ENCODE measurements at places on chromosomes 11 and 22. TPM values are rescaled to one million over a fixed set of nuclear protein-coding genes. Genes with fewer than 3 reads are reported as not detected.

- no peaks in the 10 kb centered on the region for H3K4me1 ChIP-seq
- peaks cover 34% of the 10 kb centered on the region for H3K36me3 ChIP-seq
- no peaks in the 10 kb centered on the region for H3K27me3 ChIP-seq
- no peak overlapping the region for H3K4me3 ChIP-seq
- DNase-seq: no peak
- no peak overlapping the region for H3K27ac ChIP-seq
These were observed 10.1 kb downstream of the COA4 start for GRCh38 chr11:73866586-73866996.

- H3K27me3 ChIP-seq: no peaks in the 10 kb centered on the region
- no peak overlapping the region for H3K27ac ChIP-seq
- H3K4me3 ChIP-seq: no peak overlapping the region
- H3K4me1 ChIP-seq: peaks cover 9% of the 10 kb centered on the region
- H3K36me3 ChIP-seq: no peaks in the 10 kb centered on the region
- no peak for DNase-seq
These were observed 30.7 kb upstream of the USP47 start for GRCh38 chr11:11810764-11811726.

FGF19 gene
- not detected for total RNA-seq

GRCh38 chr11:47111318-47111804, 65.3 kb downstream of the ARFGAP2 start:
- no peak overlapping the region for H3K4me3 ChIP-seq
- no peaks in the 10 kb centered on the region for H3K27me3 ChIP-seq
- no peak overlapping the region for H3K27ac ChIP-seq
- no peaks in the 10 kb centered on the region for H3K4me1 ChIP-seq
- H3K36me3 ChIP-seq: no peaks in the 10 kb centered on the region

DNA sequence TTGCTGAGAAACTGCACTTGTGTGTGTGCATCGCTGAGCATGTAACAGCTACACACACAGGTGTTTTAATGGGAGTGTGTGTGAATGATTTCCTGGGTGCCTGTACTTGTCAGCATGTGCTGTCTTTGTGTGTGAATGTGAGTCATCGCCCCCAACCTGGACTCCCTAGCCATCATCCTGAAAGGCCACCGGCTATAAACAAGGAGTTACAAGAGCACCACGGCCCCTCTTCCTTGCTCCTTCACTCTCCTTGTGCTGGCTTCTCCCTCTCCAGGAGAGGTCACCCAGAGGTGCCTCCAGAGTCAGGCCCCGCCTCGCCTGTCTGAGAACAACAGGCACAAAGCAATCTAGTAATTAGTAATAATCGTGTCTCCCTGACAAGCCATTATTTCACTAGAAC, 419.2 kb downstream of the BUD13 start:
- H3K36me3 ChIP-seq: no peaks in the 10 kb centered on the region
- H3K27me3 ChIP-seq: no peaks in the 10 kb centered on the region
- H3K4me3 ChIP-seq: no peak overlapping the region
- no peak overlapping the region for H3K27ac ChIP-seq
- H3K4me1 ChIP-seq: no peaks in the 10 kb centered on the region

GRCh38 chr11:67059671-67060070, 3.0 kb downstream of the RHOD start:
- DNase-seq: no peak
- H3K27ac ChIP-seq: no peak overlapping the region
- peaks cover 21% of the 10 kb centered on the region for H3K4me1 ChIP-seq
- no peaks in the 10 kb centered on the region for H3K27me3 ChIP-seq

DNA sequence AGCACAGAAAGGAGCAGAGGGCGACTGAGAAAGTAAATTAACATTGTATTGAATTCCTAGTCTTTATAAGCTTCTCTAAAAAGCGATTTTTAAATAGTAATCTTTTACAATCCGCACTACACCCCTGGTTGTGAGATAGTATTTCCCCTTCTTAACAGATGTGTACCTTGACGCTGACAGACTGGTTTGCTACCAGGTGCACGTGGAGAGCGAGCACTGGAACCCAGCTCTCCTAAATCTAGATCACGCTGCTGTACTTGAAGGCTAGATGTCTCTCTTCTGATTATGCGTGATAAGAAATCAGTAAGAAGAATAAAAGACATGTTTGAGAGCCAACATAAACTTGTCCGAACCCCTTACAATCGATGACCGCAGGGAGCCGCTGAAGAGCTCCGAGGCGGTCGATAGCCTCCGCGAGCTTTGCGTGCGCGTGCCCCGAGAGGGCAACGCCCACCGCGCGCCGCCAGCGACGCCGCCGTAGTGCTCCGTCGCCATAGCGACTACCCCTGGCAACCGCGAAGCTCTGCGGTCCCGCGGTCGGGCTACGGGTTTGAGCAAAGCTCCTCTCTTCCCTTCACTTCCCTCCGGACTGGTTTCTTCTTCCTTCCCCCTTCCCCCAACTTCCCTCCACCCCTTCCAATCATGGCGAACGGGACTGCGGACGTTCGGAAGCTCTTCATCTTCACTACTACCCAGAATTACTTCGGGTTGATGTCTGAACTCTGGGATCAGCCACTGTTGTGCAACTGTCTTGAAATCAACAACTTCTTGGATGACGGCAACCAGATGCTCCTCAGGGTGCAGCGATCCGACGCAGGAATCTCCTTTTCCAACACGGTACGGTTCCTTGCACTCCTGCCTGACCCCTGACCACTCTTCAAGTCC, at the start of gene DYNC2H1:
TSS of gene DYNC2H1 (plus strand) at position 494 of the 885 bp plus-strand sequence. CDS start at position 643, 149 bp downstream.
- H3K4me3 ChIP-seq: peak within 1 kb of the TSS; percentile 53
- no peaks in the 10 kb centered on the region for H3K27me3 ChIP-seq
- H3K36me3 ChIP-seq: no peaks in the 10 kb centered on the region

DNA sequence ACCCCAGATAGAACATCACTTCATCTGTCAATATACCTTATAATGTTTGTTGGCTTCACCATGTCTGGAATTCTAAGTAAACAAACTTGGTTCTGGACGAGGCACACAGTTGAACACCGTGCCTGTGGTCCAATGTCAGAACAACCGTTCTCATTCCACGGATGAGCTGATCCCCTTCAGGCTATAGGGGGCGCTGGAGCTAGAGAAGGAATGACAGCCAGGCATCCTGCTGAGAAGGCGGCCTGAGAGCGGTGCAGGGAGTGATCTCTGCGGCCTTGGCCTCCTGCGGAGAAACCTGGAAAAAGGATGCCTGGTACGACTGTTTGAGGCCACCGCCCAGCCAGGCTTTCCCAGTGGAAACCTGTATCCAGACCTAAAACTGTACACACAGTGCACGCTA, 48.7 kb downstream of the FDX1 start:
- no peak overlapping the region for H3K27ac ChIP-seq
- no peak overlapping the region for H3K4me3 ChIP-seq
- no peaks in the 10 kb centered on the region for H3K27me3 ChIP-seq
- no peaks in the 10 kb centered on the region for H3K36me3 ChIP-seq
- no peaks in the 10 kb centered on the region for H3K4me1 ChIP-seq

DNA sequence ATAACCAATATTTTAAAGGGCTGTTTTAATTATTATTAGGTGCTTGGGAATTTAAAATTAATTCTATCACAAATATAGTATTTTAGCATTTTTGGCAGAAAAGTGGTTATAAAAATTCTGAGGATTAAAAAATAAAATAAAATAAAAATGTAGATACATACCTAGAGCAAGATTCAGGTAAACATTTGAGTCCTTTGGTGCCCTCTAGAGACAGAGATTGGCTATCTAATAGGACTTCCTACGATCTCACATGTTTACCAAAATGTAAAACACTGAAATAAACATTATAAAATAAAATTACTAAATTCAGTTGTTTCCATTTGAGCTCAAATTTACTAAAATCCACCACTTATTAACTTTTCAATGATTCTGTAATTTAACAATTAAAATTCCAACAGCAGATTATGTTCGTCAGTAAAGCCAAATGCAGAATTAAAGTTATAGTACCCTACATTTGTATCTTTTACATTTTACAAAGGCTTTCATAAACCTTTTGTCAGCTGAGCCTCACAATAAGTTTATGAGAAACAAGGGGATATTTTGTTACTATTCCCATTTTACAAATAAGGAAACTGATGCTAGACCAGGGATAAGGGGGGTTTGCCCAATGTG, 27.7 kb downstream of the SLC36A4 start:
- H3K27ac ChIP-seq: no peak overlapping the region
- H3K4me3 ChIP-seq: no peak overlapping the region
- DNase-seq: no peak
- peaks cover 8% of the 10 kb centered on the region for H3K36me3 ChIP-seq
- H3K27me3 ChIP-seq: no peaks in the 10 kb centered on the region

- H3K27ac ChIP-seq: no peak overlapping the region
- no peaks in the 10 kb centered on the region for H3K27me3 ChIP-seq
These were observed 65.8 kb upstream of the MYOD1 start for GRCh38 chr11:17653611-17654010.

DNA sequence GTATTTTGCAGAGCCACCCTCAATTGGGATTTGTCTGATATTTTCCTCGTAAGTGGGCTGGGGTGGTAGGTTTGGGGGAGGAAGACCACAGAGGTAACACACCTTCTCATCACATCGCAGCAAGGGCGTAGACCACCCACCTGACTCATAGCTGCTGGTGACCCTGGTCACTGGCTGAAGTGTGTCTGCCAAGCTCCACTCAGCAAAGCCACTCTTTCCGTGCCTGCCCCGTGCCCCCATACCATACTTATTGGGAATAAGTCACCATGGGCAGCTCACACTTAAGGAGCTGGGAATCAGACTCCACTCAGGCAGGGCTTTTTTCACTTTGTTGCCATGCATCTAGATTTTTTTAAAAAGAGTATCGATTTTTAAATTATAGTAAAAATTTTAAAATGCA, 111.6 kb downstream of the PHF21B start:
- H3K36me3 ChIP-seq: no peaks in the 10 kb centered on the region
- H3K27ac ChIP-seq: no peak overlapping the region
- no peak overlapping the region for H3K4me3 ChIP-seq
- H3K4me1 ChIP-seq: no peaks in the 10 kb centered on the region

- H3K27ac ChIP-seq: peak overlapping the region; percentile 57
- DNase-seq: peak; percentile 77
- peaks cover 6% of the 10 kb centered on the region for H3K4me1 ChIP-seq
- no peaks in the 10 kb centered on the region for H3K27me3 ChIP-seq
- H3K36me3 ChIP-seq: no peaks in the 10 kb centered on the region
- no peak overlapping the region for H3K4me3 ChIP-seq
These were observed 10.2 kb upstream of the P4HA3 start for GRCh38 chr11:74321487-74322188.

GRCh38 chr11:12441231-12441861, 64.0 kb downstream of the PARVA start:
- no peaks in the 10 kb centered on the region for H3K4me1 ChIP-seq
- H3K27ac ChIP-seq: no peak overlapping the region
- H3K36me3 ChIP-seq: no peaks in the 10 kb centered on the region
- no peaks in the 10 kb centered on the region for H3K27me3 ChIP-seq
- H3K4me3 ChIP-seq: no peak overlapping the region

TRPM5 gene
- not detected for total RNA-seq

MLC1 gene
- 0.32 TPM for total RNA-seq

- no peak overlapping the region for H3K4me3 ChIP-seq
- H3K27me3 ChIP-seq: no peaks in the 10 kb centered on the region
- no peak for DNase-seq
These were observed 7.7 kb upstream of the GLYATL1B start for GRCh38 chr11:59078435-59078834.

MMP13 gene
- total RNA-seq: not detected

GRCh38 chr22:19607192-19608002, 83.2 kb upstream of the CLDN5 start:
- H3K27ac ChIP-seq: no peak overlapping the region
- no peak for DNase-seq
- no peak overlapping the region for H3K4me3 ChIP-seq
- no peaks in the 10 kb centered on the region for H3K27me3 ChIP-seq
- no peaks in the 10 kb centered on the region for H3K36me3 ChIP-seq
- H3K4me1 ChIP-seq: no peaks in the 10 kb centered on the region

- no peak for DNase-seq
- H3K27ac ChIP-seq: no peak overlapping the region
- no peak overlapping the region for H3K4me3 ChIP-seq
- no peaks in the 10 kb centered on the region for H3K4me1 ChIP-seq
- H3K27me3 ChIP-seq: no peaks in the 10 kb centered on the region
These were observed 61.9 kb downstream of the TSPAN18 start for GRCh38 chr11:44788536-44789261.

GRCh38 chr11:78583889-78584288, 9.2 kb upstream of the NARS2 start:
- no peaks in the 10 kb centered on the region for H3K4me1 ChIP-seq
- no peak overlapping the region for H3K4me3 ChIP-seq
- H3K27me3 ChIP-seq: no peaks in the 10 kb centered on the region
- no peak overlapping the region for H3K27ac ChIP-seq
- no peaks in the 10 kb centered on the region for H3K36me3 ChIP-seq

ZP1 gene
- not detected for total RNA-seq

UCP3 gene
- not detected for total RNA-seq

- H3K36me3 ChIP-seq: no peaks in the 10 kb centered on the region
- no peak overlapping the region for H3K4me3 ChIP-seq
- H3K4me1 ChIP-seq: no peaks in the 10 kb centered on the region
- DNase-seq: no peak
- no peak overlapping the region for H3K27ac ChIP-seq
- no peaks in the 10 kb centered on the region for H3K27me3 ChIP-seq
These were observed 91.9 kb downstream of the SPON1 start for GRCh38 chr11:14054116-14055107.

KCNK7 gene
- not detected for total RNA-seq

DNA sequence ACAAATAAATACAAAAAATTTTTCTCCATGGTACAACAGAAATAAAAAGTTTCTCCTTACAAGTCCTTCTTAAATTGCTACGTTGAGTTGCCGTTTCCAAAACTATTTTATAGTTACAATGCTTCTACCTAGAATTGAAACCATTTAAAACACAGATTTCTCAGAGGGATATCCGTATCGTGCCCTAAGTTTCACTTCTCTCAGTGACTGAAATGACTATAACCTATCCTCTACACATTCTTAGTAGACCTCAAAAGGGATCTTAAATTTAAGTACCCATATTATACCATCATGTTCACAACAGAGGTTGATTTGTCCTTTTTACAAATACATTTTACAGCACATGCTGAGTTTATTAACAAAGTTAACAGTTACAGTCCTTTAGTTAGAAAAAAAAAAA, 44.1 kb downstream of the USP28 start:
- no peak for DNase-seq
- H3K27me3 ChIP-seq: no peaks in the 10 kb centered on the region
- no peak overlapping the region for H3K27ac ChIP-seq

DNA sequence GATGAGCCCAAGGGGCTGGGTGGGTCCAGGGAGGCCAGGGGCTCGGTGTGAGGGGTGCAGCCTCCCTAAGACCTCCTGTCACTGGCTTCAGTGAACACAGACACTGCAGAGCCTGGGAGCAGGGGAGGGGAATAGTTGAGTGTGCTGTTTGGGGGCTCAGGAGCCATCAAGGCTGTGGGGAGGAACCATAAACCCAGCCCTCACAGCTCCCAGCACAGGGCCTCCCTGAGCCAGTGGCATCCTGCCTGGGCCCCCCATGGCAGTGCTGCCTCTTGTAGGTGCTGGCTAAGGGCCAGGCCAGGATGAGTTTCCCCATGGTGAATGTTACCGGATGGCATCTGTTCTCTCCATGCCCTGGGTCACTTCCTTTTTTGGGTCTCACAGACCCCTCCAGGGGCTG, 25.5 kb downstream of the KCNJ5 start:
- H3K27me3 ChIP-seq: no peaks in the 10 kb centered on the region
- no peaks in the 10 kb centered on the region for H3K4me1 ChIP-seq
- H3K27ac ChIP-seq: no peak overlapping the region
- no peak for DNase-seq
- H3K36me3 ChIP-seq: no peaks in the 10 kb centered on the region

Measured in ascending aorta (tissue), 2 donors.